ENCODE measurements at places on chromosomes 2 and 18. TPM values are rescaled to one million over a fixed set of nuclear protein-coding genes. Genes with fewer than 3 reads are reported as not detected.

Gene SPATA3
- not detected for total RNA-seq

Gene MYOM1
- total RNA-seq: 0.40 TPM

Gene NOL4
- total RNA-seq: not detected

Gene FAM161A
- total RNA-seq: 0.92 TPM

- no peak for DNase-seq
Observed at GRCh38 chr2:74238879-74239278, 40.5 kb downstream of the MTHFD2 start.

- DNase-seq: no peak
Observed at GRCh38 chr2:62611854-62612253, 93.7 kb upstream of the EHBP1 start.

Measured in esophagus squamous epithelium (tissue), 5 donors.